Calu3 (cell line): ENCODE measurements at places on chromosomes 1 and 21. TPM values are rescaled to one million over a fixed set of nuclear protein-coding genes. Genes with fewer than 3 reads are reported as not detected.

The PDC gene
- not detected in 2 replicates for total RNA-seq

The HPCA gene
- total RNA-seq: not detected in 2 replicates

DNA sequence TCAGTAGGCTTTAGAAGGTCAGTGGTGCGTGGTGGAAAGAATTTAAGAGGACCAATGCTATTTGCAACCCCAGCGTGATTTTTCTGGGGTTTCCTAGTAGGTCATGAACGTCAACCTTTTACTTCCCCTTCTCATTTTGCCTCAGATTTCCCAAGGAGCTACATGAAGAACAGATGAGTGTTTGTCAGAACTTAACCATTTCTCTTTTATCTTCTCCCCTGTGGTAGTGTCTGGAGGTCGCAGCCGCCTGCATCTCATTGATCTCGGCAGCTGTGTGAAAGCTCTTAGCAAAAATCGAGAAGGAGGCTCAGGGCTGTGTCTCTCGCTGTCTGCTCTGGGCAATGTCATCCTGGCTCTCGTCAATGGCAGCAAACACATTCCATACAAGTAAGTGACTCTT lies 491.1 kb downstream of the KIF26B start:
- no peak for DNase-seq

- DNase-seq: no peak
Observed at GRCh38 chr1:185351734-185352466, 34.9 kb upstream of the IVNS1ABP start.
